ENCODE measurements at places on chromosomes 13 and 19. TPM values are rescaled to one million over a fixed set of nuclear protein-coding genes. Genes with fewer than 3 reads are reported as not detected.

Gene AMER2
- total RNA-seq, result not detected

Gene GNG8
- not detected for total RNA-seq

Gene NRTN
- not detected for total RNA-seq

Gene RFPL4A
- total RNA-seq, result not detected

Gene MBD3L5
- not detected for total RNA-seq

Gene GJA3
- not detected for total RNA-seq

Gene NFILZ
- total RNA-seq, result not detected

Gene DLEU7
- total RNA-seq, result not detected

Gene TRPC4
- not detected for total RNA-seq

Gene PEG3
- 1.2 TPM for total RNA-seq

Gene LAIR2
- not detected for total RNA-seq

Gene ZNF229
- total RNA-seq, result 12.8 TPM

Gene LINGO3
- total RNA-seq, result under 0.01 TPM

Gene PSG11
- total RNA-seq, result not detected

Gene NUP62
- total RNA-seq, result 56.9 TPM

Gene C19orf81
- not detected for total RNA-seq

Gene ADGRE3
- total RNA-seq, result not detected

Gene IL4I1
- total RNA-seq, result 1.1 TPM

Gene SCGB2B2
- 0.07 TPM for total RNA-seq

Gene ONECUT3
- total RNA-seq, result not detected

All from thoracic aorta endothelial cell (primary cell).